Activated naive CD8-positive, alpha-beta T cell treated with anti-CD3 and anti-CD28 coated beads, Interleukin-2, amount 50 U/mL, for 16 hours (primary cell): ENCODE measurements at places on chromosomes 2 and 18.

- no peak for DNase-seq
Measured at GRCh38 chr2:128984081-128984480, 665.4 kb upstream of the HS6ST1 start.

DNA sequence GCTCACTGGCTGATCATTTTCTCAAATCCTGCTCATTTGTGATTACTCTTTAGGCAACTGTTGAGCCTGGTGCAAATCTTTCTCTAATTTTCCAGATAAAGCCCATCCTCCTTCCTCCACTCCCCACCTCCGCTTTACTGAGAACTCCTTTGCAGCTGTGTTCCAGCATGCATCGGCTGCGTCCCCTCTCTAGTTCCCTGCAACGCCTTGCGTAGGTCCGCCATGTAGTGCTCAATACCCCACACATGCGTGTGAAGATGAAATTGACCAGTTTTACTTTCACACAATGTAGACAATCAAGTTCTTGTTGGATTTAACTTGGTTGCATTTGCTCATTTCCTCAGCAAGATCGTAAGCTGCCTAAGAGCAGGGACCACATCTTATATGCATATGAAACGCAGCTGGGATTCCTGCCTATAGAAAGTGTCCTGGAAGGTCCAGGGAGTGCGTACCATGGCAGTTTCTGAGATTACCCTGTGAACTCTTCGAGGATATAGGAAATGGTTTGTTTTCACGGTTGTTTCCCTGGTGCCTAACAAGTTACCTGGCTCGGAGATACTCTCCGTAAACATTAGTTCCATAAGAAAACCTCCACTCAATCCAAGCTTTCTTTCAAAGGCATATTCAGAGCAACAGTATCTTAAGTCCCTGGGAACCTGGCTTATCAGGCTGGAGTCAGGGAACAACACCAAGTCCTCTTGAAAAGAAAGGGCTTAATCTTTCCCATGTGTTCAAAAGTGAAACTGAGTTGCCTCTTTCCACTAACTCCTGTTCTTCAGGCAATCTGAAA is 766.4 kb upstream of the ID2 start:
- no peak for DNase-seq

DNA sequence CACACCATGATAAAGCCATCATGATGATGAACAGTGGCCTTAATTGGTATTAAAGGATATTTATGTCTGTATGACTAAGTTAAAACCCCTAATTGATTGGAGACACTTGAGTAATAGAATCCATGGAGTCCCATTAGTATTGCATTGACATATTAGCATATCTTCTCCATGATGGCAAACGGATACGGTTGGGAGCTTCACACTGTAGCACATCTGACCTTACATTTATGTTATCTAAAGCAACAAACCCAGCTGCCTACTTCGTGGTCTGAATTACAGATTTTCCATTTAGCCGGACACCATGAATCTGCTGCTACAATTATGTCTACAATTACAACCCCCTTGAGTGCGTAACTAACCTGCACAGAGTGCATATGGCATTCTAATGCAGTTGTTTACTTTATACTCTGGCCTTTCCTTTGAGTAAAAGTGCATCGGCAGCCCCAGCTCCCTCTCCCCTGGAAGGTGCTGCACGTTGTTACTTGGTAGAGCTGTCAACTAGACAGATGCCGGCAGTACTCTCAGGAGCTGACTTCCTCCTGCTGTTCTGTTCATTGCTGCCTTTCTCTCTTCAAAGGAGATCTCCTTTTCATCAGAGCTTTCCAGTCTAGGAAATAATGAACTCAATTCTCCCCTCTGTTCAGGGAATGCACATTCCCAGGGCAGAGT is 92.1 kb downstream of the LRRC30 start:
- no peak for DNase-seq

- no peak for DNase-seq
Measured at GRCh38 chr2:222296311-222296741, 2.5 kb downstream of the PAX3 start.

DNA sequence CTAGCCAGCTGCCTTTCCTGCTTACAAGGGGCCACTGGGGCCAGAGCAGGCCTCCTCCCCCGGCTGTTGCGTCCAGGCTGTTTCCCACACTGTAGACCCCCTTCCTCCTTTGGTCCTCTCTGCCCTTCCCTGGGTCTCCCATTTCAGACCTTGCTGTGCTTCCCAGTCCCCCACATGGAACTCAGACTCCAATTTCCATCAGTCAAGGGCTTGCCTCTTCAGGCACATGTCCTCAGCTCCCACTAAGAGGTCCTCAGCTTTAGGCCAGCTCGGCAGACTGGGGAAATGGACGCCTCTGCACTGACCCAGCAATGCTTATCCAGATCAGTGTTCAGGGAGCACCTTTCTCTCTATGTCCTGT is 98.0 kb upstream of the BZW1 start:
- DNase-seq = no peak

DNA sequence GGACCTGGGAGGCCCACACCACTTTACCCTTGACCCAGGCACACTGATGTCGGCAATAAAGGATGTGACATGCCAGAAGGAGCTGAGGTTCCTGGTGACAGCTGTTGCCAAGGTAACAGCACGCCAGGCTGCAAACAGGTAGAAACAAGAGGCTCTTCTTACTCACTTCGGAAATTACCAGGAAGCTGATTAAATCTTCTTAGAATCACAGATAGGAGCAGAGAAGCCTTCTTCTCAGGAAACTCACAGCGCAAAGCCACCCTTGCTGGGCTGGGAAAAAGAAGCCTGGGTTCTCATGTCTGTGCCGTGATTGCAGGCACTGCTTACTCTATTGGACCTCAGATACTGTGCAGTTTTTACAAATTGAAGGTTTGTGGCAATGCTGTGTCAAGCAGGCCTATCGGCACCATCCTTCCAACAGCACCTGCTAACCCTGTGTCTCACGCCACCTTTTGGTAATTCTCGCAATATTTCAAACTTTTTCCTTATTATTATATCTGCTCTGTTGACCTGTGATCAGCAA is 61.0 kb upstream of the TAF1B start:
- peak; percentile 11 for DNase-seq

GRCh38 chr2:11286323-11286722 is 58.1 kb downstream of the ROCK2 start:
- no peak for DNase-seq

DNA sequence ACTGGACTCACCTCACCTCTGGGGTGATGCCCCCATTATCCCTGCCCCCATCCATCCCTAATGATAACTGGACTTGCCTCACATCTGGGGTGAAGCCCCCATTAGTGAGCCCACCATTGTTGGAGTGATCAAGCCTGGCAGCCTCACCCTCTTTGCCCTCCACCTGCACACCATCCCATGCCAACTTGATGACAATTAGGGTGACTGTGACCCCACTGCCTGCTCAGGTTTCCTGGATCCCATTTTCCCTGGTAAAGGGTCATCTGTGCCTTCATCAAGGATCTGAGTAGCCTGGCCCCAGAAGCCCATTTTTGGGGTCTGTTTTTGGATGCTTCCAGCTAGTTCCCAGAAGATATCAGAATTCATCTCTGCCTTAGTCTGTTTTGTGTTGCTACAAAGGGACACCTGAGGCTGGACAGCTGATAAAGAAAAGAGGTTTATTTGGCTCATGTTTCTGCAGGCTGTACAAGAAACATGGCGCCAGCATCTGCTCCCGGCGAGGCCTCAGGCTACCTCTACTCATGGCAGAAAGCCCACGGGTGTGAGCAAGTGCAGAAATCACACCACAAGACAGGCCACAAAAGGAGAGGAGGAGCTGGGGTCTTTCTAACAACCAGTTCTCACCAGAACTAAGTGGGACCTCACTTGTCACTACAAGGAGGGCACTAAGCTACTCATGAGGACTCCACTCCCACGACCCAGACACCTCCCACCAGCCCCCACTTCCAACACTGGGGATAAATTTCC is 196.4 kb upstream of the TWIST2 start:
- no peak for DNase-seq

GRCh38 chr2:47310801-47311560 is 92.0 kb upstream of the MSH2 start:
- DNase-seq = no peak

- no peak for DNase-seq
Measured at GRCh38 chr2:1915196-1915595, 170.9 kb upstream of the PXDN start.

GRCh38 chr2:170715932-170716777 is 1.0 kb downstream of the SP5 start:
- DNase-seq = no peak
